ENCODE measurements at places on chromosomes 6 and 20.

DNA sequence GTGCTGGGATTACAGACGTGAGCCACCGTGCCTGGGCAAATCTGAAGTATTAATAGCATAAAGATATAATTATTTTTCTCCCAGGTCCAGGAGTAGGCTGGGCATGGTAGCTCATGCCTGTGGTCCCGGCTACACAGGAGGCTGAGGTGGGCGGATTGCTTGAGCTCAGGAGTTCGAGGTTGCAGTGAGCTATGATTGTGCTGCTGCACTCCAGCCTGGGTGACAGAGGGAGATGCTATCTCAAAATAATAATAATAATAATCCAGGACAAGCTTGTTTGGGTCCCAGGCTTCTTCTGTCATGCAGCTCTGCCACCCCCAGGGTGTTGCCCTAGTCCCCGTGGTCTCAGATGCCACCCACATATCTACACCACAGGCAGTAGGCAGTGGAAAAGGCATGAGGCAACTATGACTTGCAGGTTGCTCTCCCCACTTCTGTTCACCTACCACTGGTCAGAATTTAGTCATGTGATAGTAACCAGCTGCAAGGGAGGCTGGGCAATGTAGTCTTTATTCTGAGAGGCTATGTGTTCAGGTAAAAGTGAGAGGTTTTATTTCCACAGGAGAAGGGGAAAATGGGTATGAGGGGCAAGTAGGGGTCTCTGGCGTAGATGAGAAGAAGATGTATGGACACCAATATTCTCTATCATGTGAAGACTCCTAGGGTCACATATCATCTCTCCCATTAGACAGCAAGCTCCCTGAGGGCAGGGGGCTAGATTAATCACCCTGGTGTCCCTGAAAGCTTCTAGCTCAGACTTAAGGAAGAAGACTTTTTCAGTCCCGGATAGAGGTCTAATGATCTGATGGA lies 25.7 kb downstream of the TCF15 start:
- no peak for DNase-seq

- DNase-seq, result no peak
These were observed 36.6 kb downstream of the MGME1 start for GRCh38 chr20:18005170-18005989.

DNA sequence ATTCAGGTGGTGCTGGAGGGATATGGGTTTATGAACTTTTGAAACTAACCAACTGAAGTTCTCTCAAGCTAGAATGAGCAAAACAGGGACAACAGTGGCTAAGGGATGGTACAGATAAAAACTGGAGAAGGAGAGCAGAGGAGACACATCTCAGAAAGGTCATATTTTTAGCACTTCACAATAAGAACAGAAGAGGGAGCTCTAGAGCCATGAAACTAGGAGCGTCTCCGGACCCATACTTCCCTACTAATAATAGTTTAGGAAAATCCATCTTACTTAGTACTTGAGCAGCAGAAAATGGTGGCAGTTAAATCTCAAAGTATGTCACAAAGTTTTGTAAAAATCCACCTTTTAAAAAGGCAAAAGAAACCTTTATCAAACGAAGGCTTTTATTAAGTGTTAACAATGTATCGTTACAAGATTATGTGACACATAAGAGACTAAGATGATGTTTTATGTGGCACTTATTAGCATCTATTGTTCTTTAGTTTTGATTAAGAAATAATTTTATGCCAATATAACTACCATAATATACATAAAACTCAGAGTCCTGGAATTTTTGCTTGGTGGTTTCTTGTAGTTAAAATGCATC lies 278.6 kb downstream of the TBC1D32 start:
- no peak for DNase-seq

GRCh38 chr20:16701296-16701695 lies 28.5 kb upstream of the SNRPB2 start:
- DNase-seq, result peak; percentile 38

DNA sequence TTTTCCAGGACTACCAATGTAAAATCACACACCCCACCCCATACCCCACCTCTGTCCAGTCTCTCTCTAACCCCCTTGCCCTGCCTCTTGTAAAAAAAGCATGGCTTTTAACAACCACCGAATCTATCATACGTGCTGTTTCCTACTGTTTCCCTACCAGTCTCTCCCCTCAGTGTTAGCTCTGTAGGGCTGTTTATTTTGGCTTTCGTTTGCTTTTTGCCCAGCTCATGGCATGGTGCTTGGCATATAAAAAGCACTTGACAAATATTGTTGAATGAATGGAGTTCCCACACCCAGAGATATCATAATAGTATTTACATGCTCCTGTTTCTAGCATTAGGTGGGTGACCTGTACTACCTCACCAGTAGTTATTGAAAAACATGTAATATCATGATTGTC lies 148.2 kb downstream of the OPRM1 start:
- DNase-seq, result no peak

DNA sequence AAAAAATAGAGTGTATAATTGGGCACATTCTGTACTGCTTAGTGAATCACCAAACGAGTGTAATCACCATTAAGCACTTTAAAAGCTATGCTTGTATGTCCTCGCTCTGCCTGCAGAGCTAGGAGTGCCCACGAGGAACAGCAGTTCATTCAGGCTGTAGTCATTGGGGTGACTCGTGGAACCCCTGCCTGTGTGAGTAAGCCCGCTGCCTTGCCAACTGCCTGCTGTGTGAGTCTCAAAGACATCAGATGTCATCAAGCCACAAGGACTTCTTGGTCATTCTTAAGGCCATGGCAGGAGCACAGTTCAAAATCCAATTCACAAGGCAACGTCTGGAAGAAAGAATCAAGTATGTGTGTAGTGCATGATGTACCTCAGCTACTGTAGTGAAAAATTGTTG lies 60.4 kb downstream of the FOXO3 start:
- DNase-seq, result no peak

- no peak for DNase-seq
These were observed 87.0 kb downstream of the DACT2 start for GRCh38 chr6:168232528-168232927.

DNA sequence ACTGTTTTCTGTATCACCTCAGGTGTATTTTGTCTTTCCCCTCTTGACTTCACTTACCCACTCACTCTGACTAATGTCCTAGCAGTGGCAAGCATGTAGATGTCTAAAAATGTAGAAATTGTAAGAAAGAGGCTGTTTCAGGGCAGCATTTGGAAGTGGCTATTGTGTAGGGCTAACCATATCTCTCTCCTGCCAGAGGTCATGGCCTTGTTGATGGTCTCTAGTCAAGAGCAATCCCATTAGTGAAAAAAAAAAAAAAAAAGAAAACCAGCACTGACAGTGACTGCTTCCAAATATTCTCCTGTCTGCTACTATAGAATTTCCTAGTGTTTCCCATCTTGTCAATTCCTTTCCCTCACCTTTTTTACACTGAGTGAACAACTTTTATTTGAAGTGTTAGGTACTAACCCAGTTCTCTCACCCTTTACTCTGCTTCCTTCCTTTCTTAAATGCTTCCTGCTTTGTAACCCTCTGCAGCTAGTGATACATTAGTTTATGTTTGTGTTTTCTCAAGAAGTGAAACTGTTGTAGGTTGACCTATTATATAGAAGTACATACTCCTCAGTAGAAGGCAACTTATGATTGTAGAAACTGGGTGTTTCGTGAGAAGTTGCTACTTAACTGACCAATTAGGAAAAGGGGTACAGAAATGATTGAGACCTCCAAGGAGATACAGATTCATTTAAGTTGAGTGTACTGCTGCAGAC lies 174.1 kb upstream of the PTPRK start:
- no peak for DNase-seq

GRCh38 chr6:135655055-135655454 lies 157.5 kb upstream of the AHI1 start:
- no peak for DNase-seq
